DMS 273 treated with DMSO at 0.1 percent for 48 hours (cell line): ENCODE measurements at places on chromosomes 12 and 14.

DNA sequence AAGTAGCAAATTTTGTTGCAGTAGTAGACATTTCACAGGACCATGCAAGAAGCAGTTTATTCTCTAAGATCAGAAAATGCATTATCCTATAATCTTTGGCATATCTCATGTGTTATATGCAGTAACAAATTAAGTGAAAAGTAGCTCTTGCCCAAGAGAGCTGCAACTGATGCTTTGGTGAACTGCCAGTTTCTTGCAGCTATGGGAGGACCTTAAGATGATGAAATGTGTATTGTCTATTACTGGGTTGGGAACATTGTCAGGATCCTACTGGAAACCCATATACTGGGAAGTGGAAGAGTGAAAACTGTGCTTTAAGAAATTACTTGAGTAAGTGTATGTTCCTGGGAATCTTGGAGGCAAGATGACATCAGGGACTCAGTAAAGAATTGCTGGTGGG, 238.8 kb downstream of the DACT1 start:
- DNase-seq = no peak

GRCh38 chr12:123269395-123269892, 2.2 kb downstream of the CDK2AP1 start:
- no peak for DNase-seq

DNA sequence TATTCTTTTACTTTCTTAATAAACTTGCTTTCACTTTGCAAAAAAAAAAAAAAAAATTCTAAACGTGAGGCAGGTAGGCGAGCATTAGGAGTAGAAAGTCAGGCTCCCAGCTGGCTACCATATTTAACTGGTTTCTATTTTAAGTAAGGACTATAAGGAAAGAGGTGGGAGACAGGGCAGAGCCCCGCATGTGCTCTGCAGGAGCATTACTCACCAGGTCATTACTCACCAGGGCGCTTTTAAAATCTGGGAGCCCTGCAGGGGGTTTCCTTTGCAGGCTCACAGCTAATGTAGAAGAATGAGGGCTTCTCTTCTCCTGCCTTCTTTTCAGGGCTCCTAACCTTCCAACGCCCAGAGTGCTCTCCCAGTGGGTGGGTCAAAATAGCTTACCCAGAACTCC, 14.0 kb upstream of the DPF3 start:
- no peak for DNase-seq

DNA sequence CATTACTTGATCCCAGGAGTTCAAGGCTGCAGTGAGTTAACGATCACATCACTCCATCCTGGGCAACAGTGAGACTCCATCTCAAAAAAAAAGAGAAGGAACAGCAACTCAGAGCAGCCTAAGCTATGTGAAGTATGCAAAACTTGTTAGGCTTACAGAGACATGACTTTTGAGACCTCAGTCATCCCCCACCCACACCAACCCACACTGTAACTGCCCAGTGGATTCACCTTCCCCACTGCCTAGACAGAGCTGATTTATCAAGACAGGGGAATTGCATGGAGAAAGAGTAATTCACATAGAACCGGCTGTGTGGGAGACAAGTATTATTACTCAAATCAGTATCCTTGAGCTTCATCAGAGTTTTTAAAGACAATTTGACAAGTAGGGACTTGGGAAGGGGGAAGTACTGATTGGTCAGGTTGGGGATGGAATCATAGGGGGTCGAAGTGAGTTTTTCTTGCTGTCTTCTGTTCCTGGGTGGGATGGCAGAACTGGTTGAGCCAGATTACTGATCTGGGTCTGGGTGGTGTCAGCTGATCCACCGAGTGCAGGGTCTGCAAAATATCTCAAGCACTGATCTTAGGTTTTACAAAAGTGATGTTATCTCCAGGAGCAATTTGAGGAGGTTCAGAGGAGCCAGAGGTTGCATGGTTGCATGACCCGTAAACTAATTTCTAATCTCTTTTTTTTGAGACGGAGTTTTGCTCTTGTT, 6.2 kb upstream of the WDR89 start:
- no peak for DNase-seq

- DNase-seq = no peak
Observed at GRCh38 chr14:63677891-63678379, 36.3 kb upstream of the WDR89 start.

GRCh38 chr12:48681399-48681709, 684 bp downstream of the KANSL2 start:
- no peak for DNase-seq

- DNase-seq = no peak
Observed at GRCh38 chr14:54761835-54762234, 140.8 kb downstream of the GCH1 start.

DNA sequence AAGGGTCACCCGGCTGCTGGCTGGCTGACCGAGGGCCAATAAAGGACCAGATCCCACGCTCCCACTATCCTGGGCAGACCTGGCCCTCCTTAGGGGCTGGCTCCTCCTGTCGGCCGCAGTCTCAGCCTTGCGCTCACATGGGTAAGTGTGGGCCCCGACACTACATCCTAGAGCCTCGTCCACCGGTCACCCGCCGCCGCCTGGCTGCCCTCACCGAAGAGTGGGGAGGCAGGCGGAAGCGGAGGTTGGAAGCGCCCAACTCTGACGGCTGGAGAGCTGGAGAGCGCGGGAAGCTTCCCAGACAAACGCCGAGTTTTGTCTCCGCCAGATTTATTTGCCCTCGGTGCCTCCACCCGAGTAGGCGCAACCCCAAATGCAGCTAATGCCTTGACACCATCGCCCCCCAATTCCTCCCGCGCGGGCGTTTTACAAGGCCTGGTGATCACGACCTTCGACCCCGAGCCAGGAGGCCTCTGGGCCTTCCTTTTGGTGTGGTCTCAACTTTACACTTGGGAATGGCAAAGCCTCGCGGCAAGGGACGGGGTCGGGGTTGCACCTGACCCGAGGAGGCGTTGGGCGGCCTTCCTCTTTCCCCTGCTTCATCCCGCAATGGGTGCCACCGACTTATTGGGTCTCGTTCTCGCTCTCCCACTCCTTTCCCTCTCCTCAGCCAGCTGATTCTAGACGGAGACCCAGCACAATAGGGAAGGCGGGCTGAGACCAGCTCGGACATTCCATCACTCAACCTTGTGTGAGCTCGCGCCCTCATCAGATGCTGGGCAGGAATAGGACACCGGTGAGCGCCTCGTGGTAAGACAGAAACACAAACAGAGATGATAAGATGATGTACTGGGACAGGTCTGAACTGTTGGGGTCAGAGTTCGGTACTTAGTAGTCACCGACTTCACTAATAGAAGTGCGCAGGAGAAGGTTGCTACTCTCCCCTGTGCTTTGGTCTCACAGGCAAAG, 78.3 kb upstream of the ANO4 start:
- no peak for DNase-seq

DNA sequence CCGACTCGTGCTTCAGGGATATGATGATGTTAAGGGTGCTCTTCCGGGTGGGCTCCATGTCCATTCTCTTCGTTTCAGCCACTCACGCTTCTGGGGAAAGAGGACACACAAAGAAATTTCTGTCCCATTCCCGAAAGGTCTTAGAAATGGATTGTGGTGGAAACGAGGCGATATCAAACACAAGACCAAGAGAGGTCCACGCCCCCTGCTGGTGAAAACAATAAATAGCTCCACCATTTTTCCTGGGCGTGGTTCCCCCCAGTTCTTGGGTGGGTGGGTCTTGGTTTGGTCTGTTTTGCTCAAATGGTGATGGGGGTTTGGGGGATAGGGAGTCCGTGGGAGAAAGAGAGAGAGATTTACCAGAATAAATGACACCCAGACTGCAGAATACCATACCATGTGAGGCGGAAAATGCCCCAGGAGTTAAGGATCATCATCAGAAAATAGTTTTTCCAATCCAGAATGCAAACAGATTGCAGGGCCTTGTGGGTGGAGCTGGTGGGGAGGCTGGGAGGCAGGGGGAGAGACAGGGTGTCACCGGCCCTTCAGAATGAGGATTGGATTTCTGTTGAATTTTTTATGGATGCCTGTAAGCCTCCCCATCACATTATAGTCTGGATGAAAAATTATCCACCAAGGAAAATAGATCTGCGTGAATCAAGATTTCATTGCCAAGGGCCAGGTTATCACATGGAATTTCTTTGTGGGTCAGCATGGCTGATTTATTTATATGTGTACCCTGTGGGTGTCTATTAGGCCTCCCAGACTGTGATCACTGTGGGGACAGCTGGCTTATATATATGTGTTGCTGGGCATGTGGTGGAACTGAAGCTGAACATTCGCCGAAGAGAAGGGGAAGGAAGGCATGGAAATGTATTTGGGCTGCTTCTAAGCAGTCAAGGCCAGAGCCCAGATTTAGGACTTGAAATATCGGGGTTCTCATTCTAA, 55.8 kb downstream of the SRRM4 start:
- DNase-seq = no peak

GRCh38 chr12:104747955-104748354, 210.1 kb downstream of the SLC41A2 start:
- no peak for DNase-seq

DNA sequence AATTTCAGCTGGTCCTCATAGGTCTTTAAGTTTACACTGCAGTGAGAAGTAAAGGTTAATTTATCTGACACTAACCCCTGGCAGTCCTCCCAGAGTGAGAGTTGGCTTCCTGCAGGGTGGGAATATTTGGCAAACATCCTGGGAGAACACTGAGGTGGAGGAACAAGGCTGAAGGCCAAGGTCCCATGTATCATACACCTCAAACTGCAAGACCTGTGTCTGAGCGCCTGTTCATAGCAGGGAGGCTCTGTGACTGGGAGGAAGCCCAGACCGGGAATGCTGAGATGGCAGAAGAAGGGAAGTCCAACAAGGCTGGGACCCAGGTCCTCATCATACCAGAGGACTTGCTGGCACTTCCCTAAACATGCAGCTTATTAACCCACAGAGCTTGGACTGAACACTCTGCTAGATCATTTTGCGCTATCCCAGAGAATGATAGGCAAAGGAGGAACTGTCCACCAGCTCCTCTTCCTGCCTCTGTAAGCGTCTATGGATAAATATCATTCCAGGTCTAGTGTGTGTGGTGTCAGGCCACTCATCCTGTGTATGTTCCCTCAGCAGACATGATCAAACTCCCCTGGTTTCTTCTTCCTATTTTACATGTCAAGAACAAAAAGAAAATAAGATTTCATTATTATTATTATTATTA, 199.6 kb upstream of the CNOT2 start:
- DNase-seq = no peak

- DNase-seq = peak; percentile 20
Observed at GRCh38 chr12:40515041-40515816, 177.0 kb upstream of the CNTN1 start.

DNA sequence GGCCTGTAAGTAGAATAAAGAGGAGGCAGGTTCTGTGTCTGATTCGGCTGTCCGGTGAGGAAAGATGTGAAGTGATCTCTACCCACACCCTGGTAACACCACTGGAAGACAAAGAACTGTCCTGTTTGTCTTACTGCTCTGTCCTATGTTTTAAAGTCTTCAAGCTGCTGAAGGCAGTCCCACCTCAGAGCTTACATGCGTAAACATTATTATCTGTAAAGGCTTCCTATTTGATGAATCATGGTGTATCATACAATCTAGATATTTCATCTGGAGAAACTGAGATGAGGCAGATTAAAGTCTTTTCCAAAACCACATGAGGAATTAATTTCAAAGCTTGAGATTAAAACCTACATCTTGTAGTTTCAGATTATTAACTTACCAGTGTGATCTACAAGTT, 427.6 kb downstream of the ZFP36L1 start:
- DNase-seq = no peak

GRCh38 chr12:104588921-104589590, 132.3 kb downstream of the CHST11 start:
- no peak for DNase-seq

- no peak for DNase-seq
Observed at GRCh38 chr12:32895688-32896431, 717 bp downstream of the PKP2 start.

DNA sequence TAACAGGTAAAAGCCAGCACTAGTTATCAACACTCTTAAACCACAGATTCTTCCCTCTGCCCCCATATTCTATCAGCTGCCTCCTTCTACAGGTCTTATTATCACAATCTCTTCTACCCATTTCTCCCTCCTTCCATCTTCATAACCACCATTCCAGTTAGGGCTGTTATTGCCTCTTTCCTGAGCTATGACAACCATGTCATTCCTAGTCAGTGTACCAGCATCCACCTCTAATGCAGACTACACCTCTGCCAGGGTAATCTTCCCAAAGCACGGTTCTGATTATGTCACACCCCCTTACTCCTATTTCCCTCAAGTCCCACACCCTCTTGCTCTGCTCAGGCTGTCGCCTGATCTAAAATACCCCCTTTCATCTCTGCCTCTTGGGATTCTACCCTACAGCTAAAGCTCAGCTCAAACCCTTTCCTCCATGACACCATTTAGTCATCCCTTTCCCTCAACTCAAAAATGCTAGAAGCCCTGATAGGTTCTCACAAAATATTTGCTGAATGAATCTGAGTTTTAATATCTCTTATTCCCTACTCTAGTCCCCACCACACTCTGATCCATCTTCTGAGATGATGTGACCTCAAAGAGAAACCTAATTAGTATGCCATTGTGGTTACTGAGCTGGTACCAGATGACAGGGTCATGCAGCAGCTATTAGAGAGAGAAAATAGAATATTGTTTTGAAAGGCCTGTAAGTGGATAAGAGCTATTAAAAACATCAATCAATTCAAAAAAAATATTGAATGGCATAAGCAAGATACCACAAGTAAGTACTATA, 11.7 kb downstream of the RACGAP1 start:
- no peak for DNase-seq

DNA sequence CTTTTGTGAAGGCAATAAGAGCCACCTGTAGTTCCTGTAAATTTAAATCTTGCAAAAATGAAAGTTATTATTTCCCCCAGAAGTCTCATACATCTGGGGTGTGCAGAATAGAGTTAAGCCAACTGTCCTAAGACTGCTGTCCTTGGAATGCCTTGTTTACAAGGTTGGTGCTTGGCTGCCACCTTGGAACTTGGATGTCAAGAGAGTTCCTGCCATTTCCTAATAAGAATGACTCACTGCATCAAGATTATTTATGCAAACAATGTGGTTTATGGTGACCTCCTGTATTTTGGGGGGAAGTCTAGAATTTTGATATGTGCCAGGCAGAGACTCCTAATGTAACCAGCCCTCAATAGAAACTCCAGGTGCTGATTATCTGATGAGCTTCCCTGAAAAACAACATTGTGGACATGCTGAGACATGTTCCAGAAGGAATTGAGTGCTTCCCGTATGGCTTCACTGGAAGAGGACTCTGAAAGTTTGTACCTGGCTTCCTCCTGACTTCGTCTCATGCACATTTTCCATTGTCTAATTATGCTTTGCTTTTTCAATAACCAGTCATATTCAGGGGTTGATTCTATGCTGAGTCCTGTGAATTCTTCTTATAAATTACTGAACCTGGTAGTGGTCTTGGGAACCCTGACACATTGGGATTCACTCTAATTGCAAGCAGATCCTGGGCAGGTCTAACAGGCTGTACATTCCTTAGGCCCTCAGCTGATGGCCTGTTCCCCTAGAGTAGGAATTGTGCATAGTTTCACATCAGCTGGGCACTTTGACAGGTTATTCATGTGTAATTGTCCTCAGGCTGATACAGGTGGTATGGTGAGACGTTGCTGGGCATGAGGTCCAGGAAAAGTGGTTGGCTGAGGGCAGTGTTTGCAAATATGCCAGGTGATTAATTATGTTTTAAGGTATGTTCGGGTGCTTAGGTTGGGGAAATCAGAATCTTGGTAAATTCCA, 1370.7 kb upstream of the TMEM132C start:
- no peak for DNase-seq

GRCh38 chr12:104863296-104863948, 94.7 kb downstream of the SLC41A2 start:
- DNase-seq = no peak

GRCh38 chr12:92334552-92334951, 188.9 kb upstream of the BTG1 start:
- no peak for DNase-seq

GRCh38 chr12:4441355-4442335, 4.0 kb downstream of the FGF6 start:
- DNase-seq = no peak
